Activated T-cell treated with anti-CD3 and anti-CD28 coated beads, Interleukin-2, amount 50 U/mL, for 24 hours (primary cell): ENCODE measurements at places on chromosomes 1 and 21.

DNA sequence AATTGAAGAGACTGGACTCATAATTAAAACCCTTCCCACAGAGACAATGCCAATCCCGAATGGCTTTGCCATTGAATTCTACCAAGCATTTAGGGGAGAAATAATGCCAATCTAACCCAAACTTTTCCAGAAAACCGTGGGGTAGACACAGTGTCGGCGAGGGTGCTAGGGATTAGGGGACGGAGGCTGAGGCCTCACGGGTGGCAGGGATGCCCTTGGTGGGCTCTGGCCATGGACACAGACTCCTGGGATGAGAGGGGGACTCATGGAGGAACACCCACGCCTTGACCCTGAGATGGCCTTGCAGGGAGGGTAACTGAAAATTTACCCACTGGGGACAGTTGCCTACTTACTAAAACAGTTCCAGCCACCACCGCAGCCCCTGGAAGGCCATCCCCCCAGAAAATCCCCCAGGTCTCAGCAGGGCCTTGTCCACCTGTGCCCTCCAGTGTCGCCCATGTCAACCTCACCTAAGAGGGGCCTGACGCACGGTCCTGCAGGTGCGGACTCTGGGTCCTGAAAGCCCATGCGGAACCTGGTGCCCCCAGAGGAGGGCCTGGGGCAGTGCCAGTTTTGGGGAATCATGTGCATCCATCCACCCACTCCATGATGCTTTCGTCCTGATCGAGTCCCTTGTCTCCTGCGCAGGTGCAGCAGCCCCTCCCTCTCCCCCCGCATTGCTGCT lies 1.9 kb downstream of the KRTAP10-5 start:
- peak; percentile 5 for DNase-seq

DNA sequence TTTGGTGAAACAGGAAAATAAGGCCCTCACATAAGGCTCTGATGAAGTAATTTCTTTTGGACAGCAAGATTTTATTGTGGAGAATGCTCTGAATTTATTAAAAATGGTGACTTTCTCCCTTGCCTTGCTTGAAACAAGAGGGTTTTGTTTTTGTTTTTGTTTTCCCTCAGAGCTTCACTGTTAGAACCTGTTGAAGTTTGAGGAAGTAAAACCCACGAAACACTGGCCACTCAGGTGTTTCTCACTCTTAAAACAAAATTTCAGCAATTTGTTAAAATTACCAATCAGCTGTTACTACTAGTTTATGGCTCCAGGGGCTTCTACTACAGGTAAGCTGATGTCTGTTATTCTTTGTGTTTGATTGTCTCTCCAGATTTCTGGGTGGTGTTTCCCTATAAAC lies 112.6 kb upstream of the B3GALT2 start:
- DNase-seq: no peak

DNA sequence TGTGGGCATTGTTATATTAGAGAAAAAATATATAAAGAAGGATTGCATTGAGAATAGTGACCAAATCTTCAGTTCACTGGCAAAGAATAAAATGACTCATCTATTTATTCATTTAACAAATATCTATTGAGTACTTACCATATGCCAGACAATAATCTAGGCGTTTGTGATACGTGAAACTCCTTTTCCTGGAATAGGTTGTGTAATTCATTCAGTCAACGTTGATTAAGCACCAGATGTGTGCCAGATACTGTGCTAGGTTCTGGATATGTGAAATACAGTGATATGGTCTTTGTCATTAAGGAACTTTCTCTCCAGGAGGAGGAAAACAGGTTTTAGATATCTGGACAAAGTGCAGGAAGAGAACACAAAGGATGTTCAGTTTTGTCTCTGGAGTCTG lies 344.5 kb downstream of the RWDD3 start:
- no peak for DNase-seq

DNA sequence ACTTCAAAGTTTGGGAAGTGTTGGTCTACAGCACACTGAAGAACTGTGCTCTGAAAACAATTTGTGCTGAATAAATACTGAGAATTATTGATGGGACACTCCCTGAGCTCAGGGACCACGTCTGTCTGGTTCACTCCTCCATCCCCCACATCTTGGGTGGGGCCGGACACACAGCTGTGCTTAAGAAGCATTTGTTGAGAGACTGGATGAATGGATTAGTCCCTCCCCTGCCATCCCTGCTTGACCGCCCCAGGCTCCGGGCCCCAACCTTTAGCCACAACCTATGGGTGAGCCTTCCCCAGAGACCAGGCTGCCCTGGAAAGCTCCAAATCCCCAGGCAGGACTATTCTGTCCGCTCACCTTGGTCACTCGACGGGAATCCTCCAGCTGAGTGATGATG lies 7.5 kb downstream of the TRIM63 start:
- DNase-seq: no peak

GRCh38 chr1:40315795-40316594 lies 1.1 kb downstream of the COL9A2 start:
- peak; percentile 64 for DNase-seq

DNA sequence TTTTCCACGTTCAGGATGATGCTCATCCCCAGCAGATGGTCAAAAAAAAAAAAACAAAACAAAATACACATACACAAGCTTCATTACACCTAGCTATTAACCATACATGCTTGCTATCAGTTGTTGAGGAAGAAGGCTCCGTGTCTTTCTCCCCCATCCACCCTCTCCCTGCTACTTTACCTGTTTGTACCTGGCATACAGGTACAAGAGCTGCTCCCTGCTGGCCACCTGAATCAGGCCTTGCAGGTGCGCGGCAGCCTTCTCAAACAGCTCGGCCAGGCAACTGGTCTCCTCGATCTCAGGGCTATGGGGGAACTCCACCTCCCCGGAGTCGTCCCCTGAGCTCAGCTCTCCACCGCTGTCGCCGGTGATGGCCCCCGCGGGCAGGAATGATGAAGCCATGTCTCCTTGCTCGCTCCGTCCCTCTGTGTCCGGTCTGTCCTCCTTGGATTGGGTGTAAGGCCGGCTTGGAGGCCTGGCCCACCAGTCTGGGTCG lies 464 bp downstream of the ACBD6 start:
- no peak for DNase-seq

DNA sequence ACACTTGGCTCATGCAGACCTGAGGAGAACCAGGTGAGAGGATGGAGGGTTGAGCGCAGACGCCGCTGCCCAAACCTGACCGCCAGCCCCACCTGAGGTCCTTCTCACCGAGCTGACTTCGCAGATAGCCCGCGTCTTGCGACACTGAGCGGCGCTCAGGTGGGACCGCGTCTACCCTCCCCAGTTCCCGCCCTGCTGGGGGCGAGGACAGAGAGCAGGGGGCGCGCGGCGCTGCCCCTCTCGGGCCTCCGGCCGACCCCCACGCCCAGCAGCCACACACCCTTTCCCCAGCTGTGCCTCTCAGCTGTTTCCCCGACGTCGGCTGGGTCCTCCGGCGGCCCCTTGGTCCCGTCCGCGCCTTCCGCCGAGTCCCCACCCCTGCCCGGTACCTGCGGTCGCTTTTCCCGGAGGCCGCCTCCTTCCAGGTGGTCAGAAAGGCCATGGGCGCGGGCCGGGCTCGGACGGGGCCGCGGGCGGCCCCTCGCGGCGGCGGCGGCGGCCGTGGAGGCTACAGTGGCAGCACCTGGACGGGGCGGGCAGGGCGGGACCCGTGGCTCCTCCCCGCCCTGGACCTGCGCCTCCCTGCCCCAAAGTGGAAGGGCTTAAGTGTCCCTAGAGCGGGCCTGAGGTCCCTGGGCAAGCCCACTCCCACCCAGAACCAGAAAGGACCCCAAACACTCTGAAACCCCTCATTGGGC lies 14.4 kb upstream of the TTC39A start:
- no peak for DNase-seq

DNA sequence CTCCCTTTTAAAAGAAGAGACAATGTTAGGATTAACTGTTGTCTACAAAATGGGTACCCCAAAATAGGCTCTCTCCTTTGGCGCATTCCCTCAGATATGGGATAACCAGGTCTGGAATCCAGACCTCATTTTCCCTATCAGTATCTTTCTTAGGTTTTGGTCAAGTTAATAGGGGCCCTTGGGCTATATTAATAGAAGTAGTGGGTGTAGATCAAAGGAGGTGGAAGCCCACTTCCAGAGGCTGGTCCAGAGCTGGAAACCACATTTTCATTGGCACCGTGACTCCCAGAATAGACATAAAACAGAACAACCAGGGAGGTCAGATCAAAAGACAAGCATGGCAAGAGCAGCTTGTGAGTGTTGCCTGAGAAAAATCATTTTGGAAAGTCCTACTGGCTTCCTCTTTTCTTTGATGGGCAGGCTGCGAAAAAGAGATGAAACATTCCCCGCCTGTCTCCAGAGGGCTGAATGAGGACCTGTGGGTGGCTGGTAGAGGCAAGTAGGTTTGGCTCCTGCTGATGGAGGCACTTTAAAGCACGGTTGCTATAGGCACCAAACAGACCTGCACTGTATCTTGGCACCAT lies 25.8 kb upstream of the KIF21B start:
- no peak for DNase-seq

DNA sequence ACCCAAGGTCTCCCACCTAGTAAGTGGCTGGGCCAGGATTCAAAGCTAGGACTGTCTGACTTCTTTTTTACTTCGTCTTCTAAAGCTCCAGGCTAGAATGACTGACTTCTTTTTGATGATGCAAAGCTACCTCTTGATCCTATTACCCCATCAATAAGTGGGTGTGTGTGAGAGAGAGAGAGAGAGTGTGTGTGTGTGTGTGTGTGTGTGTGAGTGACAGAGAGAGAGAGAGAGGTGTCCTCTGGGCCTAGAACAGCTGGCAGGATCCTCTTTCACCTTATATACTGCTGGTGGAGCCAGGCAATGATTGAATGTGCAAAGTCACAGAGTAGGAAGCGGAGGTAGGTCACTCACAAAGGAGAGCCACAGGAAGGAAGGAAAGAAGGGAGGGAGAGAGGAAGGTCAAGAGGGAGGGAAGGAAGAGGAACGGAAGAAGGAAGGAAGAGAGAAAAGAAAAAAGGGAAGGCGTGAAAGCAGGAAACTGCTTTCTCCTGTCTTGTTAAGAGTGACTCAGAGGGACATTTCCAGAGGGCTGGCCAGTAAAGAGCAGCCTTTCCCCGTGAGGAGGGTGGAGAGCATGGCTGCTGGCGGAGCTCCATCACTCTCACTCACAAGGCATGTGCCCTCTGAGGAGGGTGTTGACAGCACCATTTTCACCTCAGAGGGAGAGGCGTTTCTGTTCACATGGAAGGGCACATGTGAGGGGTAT lies 68.9 kb downstream of the CDC7 start:
- DNase-seq: no peak

- DNase-seq: no peak
These were observed at the start of gene DDR2 for GRCh38 chr1:162632217-162632666. DDR2 (plus strand) TSS chr1:162632464; CDS start chr1:162719064, 86,600 bp downstream.
